Activated naive CD4-positive, alpha-beta T cell treated with anti-CD3 and anti-CD28 coated beads, Interleukin-2, amount 10 ng/mL, durations not matched to agents 7 days and 5 days (primary cell): ENCODE measurements at places on chromosomes 6 and 20.

DNA sequence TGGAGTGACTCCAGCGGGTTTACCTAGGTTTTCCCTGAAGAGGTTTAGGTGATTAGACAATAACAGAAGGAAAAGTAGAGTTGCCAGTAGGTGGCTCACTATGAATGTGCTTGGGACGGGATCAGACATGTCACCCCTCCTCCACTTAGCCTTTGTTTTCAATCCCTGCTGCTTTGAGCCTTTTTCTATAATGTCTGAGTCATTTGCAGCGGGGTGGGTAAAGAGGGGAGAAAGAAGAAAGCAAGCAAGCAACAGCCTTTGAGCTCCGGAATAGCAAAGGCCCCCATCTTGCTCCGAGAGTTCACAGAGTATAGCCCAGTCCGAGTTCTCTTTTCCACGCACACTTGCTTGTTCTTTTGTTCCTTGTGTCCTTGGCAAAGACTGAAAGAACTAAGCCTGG is 129.1 kb downstream of the PACRG start:
- no peak overlapping the region for H3K27ac ChIP-seq
- no peaks in the 10 kb centered on the region for H3K4me1 ChIP-seq
- H3K36me3 ChIP-seq, result no peaks in the 10 kb centered on the region
- DNase-seq, result no peak
- no peak overlapping the region for H3K4me3 ChIP-seq

DNA sequence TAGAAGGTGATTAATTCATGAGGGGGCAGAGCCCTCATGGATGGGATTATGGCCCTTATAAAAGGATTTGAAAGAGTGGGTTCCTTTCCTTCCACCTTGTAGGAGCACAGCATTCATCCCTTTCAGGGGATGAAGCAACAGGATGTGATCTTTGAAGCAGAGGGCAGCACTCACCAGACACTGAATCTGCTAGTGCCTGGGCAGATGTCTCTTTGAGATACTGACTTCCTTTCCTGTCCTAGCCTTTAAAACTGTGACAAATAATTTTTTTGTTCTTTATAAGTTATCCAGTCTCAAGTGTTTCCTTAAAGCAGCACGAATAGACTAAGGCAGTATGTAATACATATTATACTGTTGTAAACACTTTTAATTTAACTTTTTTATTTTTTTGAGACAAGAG is 538.6 kb upstream of the RNF217 start:
- H3K4me1 ChIP-seq, result no peaks in the 10 kb centered on the region
- no peak overlapping the region for H3K4me3 ChIP-seq
- H3K27me3 ChIP-seq, result no peaks in the 10 kb centered on the region

DNA sequence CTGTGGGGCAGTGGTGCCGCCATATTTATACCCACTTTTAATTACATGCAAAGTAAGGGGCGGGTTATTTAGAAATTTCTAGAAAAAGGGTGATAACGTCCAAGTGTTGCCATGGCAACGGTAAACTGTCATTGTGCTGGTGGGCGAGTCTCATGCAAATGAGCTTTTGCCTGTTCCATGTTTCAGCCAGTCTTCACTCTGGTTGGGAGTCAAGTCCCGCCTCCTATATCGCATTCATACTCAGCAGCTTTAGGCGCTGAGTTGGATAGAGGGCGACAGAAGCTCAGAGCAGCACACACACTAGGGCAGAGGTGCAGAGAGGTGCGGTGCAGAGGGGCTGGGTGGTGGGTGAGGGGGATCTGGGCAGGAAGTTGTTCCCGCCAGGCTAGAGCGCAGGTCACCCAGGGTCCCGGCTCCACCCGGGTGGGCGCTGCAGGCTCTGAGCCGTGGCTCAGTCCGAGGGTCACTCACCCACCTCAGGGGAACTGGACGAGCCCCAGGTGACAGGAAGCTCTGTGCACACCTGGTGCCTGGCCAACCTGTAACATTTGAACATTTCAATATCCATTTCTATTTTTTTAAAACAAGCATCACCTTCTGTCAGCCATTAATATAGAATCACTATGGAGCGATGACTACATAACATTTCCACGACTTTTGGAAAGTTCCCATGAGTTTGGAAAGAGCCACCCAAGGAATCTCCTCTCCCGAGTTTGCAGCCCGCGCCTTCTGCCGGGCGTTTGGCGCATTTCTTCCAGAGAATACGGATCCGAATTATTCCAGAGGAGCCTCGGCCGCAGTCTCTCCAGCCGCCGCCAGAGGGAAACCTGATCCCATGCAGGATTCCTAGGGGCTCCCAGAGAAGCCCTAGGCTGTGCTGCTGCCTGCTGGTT is 89.1 kb upstream of the PHACTR3 start:
- peaks cover 56% of the 10 kb centered on the region for H3K27me3 ChIP-seq
- no peak overlapping the region for H3K4me3 ChIP-seq
- no peak overlapping the region for H3K27ac ChIP-seq
- no peaks in the 10 kb centered on the region for H3K4me1 ChIP-seq

- no peak overlapping the region for H3K4me3 ChIP-seq
- no peak for DNase-seq
- H3K27me3 ChIP-seq, result no peaks in the 10 kb centered on the region
- H3K4me1 ChIP-seq, result no peaks in the 10 kb centered on the region
- H3K36me3 ChIP-seq, result no peaks in the 10 kb centered on the region
- no peak overlapping the region for H3K27ac ChIP-seq
Measured at GRCh38 chr6:163640641-163641040, 226.1 kb downstream of the QKI start.

DNA sequence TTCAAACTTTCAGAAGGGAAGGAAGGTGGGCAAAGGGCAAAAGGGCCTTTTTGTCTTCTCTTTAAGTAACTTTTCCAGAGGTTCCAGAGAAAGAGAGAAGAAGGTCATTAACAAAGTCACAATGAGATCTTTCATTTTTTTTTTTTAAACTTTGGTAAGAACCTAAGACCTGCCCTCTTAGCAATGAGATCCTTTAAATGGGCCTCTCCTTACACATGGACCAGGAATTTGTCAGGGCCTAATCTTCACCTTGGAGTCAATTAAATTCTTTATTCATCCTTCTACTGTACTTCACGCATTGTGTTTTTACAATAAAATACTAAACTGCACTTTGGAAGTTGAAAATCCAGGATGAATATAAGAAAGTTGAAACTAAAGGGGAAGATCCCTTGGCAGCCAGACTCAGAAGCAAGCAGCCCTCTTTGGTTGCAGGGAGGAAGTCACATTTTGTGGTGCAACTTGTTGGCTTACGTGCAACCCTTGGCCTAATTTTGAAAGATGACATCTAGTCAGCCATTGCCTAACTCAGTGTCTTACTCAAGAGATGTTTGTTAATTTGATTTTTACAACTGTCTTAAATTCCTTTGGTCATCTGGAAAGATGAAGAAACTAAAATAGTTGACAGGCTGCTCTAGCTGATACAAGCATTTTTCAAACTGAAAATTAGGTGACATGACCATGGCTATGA is 11.9 kb upstream of the TMEM170B start:
- DNase-seq, result no peak
- no peak overlapping the region for H3K27ac ChIP-seq
- no peaks in the 10 kb centered on the region for H3K27me3 ChIP-seq
- no peaks in the 10 kb centered on the region for H3K4me1 ChIP-seq
- H3K4me3 ChIP-seq, result no peak overlapping the region
